ENCODE measurements at places on chromosomes 1 and 21.
A peak's percentile ranks its signal among the peaks of the same experiment; 100 is the strongest.

GRCh38 chr1:199041173-199041914, 402.5 kb downstream of the PTPRC start:
- DNase-seq: no peak

- DNase-seq: no peak
Measured at GRCh38 chr1:4341421-4341820, 313.0 kb upstream of the AJAP1 start.

- no peak for DNase-seq
Measured at GRCh38 chr1:223393275-223394214, at the start of gene CCDC185. CCDC185 (plus strand) TSS chr1:223393415; CDS start chr1:223393476, 61 bp downstream.

GRCh38 chr1:6282577-6283270, 21.8 kb upstream of the GPR153 start:
- no peak for DNase-seq

- no peak for DNase-seq
Measured at GRCh38 chr1:210582205-210582970, 253.7 kb downstream of the HHAT start.

DNA sequence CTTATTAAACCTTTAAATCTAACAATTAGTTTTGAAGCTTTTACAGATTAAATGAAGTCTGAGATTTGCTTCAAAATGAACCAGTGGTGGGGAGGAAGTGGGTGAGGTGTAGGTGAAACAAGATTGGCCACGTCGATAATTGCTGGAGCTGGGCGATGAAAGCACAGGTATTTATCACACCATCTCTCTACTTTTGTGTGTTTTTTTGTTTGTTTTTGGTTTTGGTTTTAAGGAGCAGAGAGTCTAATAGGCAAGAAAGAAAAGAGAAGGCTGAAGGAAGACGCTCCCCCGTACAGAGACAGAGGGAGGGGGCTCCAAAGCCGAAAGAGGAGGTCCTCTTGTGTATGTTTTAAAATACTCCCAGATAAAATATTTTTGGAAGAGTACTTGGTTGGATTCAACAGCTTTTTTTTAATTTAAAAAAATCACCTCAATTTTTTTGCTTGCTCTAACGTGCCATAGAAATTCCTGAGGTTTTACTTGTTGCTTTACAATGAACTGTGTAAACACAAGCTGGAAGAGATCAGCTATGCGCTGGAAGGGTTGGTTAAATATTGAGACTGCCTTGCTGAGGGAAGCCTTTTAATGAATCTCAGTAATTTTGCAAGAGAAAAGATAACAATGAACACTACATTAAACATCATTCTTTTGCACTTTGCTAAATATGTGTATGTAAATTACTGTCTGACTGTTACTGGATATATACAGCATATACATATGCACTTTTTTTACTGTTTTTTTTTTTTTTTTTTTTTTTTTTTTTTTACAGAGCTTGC, 6.7 kb upstream of the LGALS8 start:
- DNase-seq: peak; percentile 6

- DNase-seq: no peak
Measured at GRCh38 chr1:75625795-75626194, 14.9 kb upstream of the SLC44A5 start.

GRCh38 chr1:41268154-41268770, 26.2 kb upstream of the SCMH1 start:
- peak; percentile 81 for DNase-seq

- DNase-seq: no peak
Measured at GRCh38 chr1:228071839-228072657, 10.5 kb upstream of the ARF1 start.

DNA sequence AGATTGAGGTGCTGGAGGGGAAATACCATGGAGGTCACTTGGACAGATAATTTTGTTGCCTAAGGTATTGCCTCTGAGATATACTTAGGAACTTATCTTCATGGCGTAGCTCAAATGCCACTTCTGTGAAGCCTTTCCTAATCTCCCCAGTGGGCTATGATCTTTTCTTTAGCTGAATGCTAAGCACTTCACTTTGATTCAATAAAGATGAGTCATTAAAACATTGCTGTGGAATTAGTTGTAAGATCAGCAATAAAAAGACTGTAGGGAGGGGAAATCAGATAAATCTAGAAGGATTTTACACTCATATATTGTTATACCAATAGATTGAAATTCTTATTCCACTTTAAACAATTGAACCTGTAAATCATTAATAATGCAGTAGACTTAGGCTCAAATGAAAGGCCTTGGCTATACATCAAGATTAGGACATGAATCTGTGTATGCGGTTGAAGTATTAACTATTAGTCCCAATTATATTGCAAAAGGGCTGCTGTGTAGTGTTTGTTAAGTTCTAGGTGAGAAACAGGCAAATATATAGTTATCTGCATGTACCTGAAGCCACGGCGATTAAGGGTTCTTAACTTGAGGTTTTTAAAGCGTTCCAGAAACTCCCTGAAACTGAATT, 19.2 kb upstream of the MAGOH start:
- no peak for DNase-seq

GRCh38 chr1:110880708-110881374, 7.9 kb downstream of the CD53 start:
- no peak for DNase-seq

- DNase-seq: no peak
Measured at GRCh38 chr1:44684525-44684924, 10.0 kb downstream of the ARMH1 start.

DNA sequence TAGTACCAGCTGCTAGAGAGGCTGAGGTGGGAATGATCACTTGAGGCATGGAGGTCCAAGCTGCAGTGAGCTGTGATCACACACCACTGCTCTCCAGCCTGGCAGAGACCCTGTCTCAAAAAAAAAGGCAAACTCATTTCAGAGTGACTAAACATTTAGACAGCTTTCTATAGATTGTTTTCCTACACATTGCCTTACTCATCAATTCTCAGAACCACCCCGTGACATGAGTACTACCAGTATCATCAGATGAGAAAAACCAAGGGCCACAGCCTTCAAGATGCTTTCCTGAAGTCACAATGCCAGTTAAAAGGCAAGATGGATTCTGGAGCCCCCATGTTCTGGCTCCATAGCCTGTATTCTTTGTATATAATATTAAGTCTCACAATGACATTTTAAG, 22.4 kb upstream of the SMPDL3B start:
- DNase-seq: no peak

DNA sequence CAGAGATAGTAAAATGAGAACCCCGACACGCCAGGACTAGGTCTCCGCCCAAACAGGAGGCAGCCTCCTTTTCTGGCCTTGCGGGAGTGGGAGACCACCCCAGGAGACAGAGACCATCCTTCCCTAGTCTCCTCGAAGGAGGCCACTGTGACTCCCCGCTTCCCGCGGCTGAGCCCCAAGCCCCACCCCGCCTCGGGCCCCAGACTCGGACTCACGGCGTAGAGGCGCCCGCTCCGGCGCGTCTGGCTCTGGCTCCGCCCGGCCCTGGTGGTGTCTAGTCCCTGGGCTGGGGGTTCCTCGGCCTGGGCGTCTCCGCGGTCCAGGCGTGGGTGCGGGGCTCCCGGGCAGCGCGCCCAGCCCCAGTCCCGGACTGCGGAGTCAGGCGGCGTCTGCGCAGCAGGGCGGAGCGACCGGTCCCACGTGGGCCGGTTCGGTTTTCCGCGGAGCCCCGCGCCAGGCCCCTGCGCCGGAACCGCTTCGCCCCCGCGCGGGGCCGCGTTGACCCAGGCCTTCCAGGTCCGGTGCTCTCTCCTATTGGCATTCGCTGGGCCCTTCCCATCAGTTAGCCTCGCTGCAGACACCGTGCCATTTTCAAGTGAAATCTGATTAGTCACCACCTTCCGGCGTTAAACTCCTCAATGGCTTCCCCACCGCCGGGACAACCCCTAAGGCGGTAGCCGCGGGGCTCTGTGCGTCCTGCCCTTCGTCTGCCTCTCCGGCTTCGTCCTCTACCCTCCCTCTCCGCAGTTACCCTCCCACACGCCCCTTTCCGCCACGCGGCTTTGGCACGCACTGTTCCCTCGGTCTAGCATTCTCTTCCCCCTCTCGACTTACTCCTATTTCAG, at the start of gene C1orf216:
Gene C1orf216 (minus strand): TSS at position 393 of the 845 bp plus-strand sequence. CDS start 2,563 bp downstream, outside the sequence.
- DNase-seq: peak; percentile 27

GRCh38 chr1:6243053-6243834, 735 bp upstream of the HES3 start:
- no peak for DNase-seq

DNA sequence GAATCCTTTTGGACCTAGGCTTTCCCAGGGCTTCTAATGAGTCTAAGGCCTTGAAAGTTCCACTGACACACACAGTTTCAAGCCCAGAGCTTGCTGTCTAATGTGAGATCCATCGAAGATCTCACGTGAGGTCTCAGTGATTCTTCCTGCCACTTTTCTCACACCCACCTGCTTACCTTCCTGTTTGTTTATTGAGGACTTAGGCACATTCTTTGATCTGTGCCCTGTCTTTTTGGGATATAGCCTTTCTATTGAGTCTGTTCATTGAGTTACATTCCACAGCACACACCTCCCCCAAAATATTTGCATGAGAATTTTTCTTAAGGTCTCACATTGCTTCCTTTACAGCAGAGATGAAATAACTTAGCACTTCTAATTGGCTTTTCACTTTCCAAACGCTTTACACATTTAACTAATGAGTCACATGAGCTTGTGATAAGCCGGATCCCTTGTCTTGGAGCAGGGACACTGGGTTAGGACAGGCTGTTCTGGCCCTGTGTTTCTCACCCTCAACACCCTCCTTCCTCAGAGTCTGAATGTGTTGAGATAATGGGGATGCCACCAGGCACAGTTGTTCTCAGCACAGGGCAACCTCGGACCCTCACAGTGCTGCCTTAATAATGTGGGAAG, 288.3 kb downstream of the TM2D1 start:
- no peak for DNase-seq

- no peak for DNase-seq
Measured at GRCh38 chr1:32816676-32817158, 441 bp downstream of the YARS1 start.

DNA sequence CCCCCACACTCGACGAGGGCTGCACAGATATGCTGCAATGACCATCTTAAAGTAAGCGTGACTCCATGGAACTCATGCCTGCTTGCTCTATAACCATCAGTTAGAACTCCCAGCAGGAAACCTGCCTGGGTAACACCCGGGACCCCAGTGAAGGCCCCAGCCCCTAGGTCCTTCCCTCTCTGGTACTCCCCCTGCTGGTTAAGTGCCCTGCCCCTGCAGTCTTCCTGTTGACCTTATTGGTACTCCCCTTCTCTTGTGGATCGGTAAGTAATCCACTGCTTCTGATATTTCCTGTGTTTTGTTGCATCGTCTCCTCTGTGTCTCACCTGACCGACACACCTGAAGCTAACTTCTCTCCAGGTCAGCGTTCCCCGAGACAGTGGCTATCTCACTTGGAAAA, 104.8 kb upstream of the COG2 start:
- no peak for DNase-seq

DNA sequence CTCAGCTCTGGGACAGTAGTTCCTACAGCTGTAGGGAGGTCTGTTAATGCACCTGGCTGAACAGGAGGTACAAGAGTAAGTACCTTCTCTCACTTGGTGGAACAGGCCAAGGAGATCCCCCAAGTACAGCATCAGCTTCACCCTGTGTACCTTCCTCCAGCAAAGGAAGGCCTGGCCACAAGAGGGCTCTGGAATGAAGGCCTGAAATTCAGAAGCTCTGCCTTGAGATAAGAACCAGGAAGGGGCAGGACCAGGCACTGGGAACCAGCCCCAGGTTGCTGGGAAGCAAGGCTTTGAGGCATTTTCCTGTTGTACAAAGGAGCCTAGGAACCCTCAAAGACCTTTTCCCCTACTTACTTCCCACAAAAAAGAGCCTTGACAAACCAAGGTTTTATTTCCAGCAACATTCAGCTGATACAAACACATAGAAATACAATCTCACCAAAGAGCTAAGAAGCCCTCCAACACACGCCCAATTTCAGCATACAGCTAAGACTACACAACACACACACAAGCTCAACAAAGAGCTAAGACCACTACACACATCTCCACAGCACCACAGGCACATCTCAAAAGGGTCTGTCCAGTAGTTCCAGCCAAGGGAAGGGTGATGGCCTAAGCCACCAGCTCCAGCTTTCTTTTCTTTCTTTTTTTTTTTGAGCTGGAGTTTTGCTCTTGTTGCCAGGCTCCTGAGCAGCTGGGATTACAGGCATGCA, 23.5 kb downstream of the F11R start:
- no peak for DNase-seq

DNA sequence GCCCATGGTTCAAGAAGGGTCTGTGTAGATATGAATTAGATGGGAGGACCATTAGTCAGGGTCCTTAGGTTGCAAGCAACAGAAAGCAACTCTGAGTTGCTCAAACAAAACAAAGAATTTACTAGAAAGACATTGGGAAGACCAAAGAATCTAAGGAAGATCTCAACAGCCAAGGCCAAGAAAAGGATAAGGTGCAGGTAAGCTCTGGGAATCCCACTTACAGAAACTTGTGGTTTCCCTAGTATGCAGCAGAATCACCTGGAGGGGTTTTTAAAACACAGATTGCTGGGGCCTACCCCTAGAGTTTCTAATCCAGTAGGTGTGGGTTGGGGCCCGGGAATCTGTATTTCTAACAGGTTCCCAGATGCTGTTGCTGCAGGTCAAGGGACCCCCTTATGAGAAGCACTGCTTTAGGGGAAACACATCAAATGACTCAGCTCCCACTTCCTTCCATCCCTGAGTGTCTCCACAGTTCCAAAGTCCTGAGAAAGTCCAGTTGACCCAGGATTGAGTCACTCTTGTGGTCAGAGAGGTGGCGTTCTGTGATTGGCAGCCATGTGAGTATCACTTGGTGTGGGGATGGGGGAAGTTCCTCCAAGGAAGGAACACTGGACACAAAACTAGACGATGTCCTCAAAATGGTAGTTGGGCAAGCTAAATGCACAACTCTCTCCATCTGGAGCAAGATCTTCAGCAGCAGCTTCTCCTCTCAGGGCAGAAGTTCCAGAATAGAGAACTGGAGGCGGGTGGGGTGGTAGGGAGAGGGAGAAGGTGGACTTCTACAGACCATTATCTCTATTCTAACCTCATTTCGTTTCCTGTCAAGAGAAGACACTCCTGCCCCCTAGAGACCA, 24.2 kb upstream of the EYA3 start:
- DNase-seq: no peak

- DNase-seq: no peak
Measured at GRCh38 chr1:236576004-236576403, 28.3 kb downstream of the HEATR1 start.

GRCh38 chr1:167482184-167482583, 36.1 kb downstream of the CD247 start:
- no peak for DNase-seq

DNA sequence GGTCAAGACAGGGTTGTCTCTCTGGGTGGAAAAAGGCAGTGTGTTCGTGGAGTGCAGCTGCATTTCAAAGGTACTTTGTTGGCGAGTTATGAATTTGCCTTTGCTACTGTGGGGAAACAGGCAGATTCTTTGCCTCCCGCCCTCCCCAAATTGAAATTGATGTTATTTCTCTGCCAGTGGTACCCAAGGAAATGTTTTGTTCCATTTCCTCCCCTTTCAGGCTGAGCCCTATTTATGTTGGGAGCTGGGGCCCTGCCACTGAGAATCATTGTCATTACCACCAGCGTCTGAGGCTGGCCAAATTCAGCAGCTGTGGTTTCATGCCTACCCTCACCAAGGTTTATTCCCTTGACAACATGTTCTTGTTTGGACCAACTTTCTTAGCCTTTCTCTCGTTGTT, 48.5 kb upstream of the OLIG2 start:
- DNase-seq: no peak
